Endodermal cell (in vitro differentiated cells): ENCODE measurements at places on chromosomes 4 and X.

DNA sequence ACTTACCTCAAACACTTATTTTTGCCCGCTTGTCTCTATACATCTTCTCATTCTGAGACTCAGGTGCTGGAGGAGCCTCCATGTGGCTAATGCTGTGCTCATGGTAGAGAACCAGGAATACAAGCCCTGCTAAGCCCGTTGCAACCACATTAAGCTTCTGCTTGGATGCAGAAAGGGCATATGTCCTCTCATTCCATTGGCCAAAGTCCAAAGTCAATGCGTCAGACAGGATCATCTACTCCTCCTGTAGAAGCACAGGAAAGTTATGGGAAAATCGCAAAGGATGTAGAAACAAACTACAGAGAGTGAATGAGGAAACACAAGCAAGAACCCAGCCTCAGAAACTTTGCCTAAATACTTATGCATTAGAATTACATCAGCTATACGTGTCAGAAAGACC, 124.5 kb upstream of the AGA start:
- no peak overlapping the region for H3K27ac ChIP-seq
- no peak overlapping the region for H3K4me3 ChIP-seq
- no peak for DNase-seq

- H3K4me1 ChIP-seq: no peaks in the 10 kb centered on the region
- no peak overlapping the region for H3K27ac ChIP-seq
- no peaks in the 10 kb centered on the region for H3K27me3 ChIP-seq
- peak; percentile 63 for DNase-seq
These were observed 13.9 kb upstream of the PPEF2 start for GRCh38 chr4:75916091-75916661.

- H3K27me3 ChIP-seq: no peaks in the 10 kb centered on the region
- H3K36me3 ChIP-seq: no peaks in the 10 kb centered on the region
- H3K27ac ChIP-seq: no peak overlapping the region
- no peak for DNase-seq
These were observed 4.1 kb downstream of the AFF1 start for GRCh38 chr4:86938771-86939520.

DNA sequence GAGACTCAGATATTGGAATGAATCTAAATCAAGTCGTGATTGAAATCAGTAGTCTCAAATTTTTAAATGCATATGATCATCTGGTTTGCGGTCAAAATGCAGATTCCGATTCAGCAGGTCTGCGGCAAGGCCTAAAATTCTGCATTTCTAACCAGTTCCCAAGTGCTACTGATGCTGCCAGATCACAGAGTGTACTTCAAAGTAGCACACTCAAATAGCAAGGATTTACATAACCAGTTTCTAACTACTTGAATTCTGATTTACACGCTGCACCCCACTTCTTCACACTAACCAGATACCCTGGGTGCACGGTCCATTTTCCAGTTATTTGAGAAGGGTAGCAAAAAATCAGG, 752 bp downstream of the MBTPS2 start:
- H3K4me3 ChIP-seq: peak overlapping the region; percentile 82
- no peaks in the 10 kb centered on the region for H3K27me3 ChIP-seq
- no peaks in the 10 kb centered on the region for H3K36me3 ChIP-seq
- no peak overlapping the region for H3K27ac ChIP-seq
- H3K4me1 ChIP-seq: no peaks in the 10 kb centered on the region
- no peak for DNase-seq

- no peaks in the 10 kb centered on the region for H3K36me3 ChIP-seq
- H3K4me3 ChIP-seq: no peak overlapping the region
- DNase-seq: no peak
- H3K27ac ChIP-seq: no peak overlapping the region
- no peaks in the 10 kb centered on the region for H3K4me1 ChIP-seq
These were observed 453.0 kb downstream of the PCDH11X start for GRCh38 chrX:92232182-92232581.

DNA sequence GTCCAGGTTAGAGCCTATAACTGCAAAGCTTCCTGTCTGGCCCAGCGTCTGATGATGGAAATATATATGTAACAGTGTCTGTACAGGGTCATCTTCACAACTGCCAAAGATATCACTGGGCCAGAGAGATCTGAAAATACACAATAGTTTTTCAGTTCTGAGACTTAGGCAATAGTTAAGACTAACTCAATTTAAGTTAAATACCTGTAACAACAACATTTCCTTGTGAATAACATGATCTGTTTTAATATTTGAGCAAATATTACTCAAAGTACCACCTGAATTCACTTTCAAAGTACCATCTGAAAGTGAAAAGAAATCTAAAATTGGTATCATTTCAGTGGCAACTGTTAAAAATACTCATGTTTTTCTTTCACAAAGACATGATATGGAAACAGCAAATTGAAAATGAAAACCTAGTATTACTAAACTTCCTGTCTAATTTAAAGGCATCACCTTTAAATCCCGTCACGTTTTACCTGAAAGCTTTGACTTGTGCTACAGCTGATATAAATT, 9.6 kb downstream of the ZAR1 start:
- H3K36me3 ChIP-seq: peaks cover 51% of the 10 kb centered on the region
- no peaks in the 10 kb centered on the region for H3K4me1 ChIP-seq
- H3K4me3 ChIP-seq: no peak overlapping the region
- H3K27me3 ChIP-seq: no peaks in the 10 kb centered on the region
- no peak for DNase-seq
- no peak overlapping the region for H3K27ac ChIP-seq

DNA sequence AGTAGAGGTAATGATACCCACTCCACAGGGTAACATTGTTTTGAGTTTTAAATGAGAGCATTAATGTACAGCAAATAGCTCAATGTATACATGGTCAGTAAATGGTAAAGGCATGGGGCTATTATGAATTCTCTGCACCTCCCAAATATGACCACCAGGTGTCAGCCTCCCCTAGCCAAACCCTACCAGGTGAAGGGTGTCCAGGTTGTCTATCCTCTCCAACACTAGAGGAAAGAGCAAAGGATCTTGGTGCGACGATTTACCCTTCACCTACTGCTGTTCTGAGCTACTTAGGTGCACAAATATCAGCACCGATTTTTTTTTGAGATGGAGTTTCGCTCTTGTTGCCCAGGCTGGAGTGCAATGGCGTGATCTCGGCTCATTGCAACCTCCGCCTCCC, 26.5 kb upstream of the XIAP start:
- peak; percentile 84 for DNase-seq
- H3K4me3 ChIP-seq: no peak overlapping the region
- H3K27ac ChIP-seq: no peak overlapping the region
- no peaks in the 10 kb centered on the region for H3K4me1 ChIP-seq

- H3K4me1 ChIP-seq: no peaks in the 10 kb centered on the region
- no peaks in the 10 kb centered on the region for H3K27me3 ChIP-seq
- H3K4me3 ChIP-seq: no peak overlapping the region
- no peak overlapping the region for H3K27ac ChIP-seq
- no peak for DNase-seq
- H3K36me3 ChIP-seq: no peaks in the 10 kb centered on the region
These were observed 132.7 kb downstream of the ARHGAP24 start for GRCh38 chr4:85607624-85608023.

DNA sequence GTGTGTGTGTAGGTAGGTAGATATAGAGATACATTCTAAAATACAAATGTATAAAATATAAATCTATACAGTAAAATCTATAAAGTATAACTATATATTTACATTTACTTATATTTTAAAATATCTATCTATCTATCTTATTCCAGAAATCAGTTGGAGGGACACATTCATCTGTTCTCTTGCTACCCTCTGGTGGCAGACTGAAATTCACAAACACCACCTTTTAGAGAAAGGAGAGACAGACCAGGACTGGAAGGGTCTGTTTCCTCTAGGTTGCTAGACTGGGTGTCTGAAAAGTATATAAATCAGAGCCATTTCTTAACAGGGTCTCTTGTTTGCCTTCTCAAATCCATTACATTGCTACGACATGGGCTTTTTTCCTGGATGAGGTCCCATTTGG, 343.0 kb downstream of the OPHN1 start:
- no peaks in the 10 kb centered on the region for H3K4me1 ChIP-seq
- no peak overlapping the region for H3K4me3 ChIP-seq
- H3K27ac ChIP-seq: no peak overlapping the region
- no peaks in the 10 kb centered on the region for H3K36me3 ChIP-seq
